T1000 (cell line): ENCODE measurements at places on chromosomes 1 and 21.

DNA sequence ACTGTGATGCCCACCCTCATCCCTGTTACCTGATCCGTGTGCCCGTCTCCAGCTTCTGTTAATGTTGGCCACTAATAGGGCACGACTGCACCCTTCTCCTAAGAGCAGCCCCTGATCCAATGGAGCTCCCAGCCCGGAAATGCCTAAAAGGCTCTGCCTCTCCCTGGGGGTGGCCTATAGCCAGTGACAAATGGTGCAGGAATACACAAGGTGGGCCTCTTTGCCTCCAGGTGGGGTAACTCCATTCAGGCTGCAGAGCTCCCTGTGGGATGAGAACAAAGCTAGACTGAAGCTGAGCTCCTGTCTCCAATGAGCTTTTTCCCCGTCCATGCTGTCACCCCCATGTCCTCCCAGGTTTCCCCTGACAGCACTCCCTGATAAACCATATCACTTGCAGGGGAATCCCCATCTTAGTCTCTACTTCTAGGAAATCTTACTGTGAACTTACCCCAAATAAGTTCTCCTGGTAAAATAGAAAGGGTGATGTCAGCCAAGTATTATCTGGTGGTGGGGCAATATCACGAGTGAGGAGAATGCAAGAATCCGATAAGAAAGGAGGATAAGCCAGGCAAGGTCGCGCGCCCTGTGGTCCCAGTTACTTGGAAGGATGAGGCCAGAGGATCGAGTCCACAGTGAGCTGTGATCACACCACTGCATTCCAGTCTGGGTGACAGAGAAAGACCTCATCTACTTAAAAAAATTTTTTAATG, 18.6 kb downstream of the S100A7A start:
- DNase-seq = no peak

DNA sequence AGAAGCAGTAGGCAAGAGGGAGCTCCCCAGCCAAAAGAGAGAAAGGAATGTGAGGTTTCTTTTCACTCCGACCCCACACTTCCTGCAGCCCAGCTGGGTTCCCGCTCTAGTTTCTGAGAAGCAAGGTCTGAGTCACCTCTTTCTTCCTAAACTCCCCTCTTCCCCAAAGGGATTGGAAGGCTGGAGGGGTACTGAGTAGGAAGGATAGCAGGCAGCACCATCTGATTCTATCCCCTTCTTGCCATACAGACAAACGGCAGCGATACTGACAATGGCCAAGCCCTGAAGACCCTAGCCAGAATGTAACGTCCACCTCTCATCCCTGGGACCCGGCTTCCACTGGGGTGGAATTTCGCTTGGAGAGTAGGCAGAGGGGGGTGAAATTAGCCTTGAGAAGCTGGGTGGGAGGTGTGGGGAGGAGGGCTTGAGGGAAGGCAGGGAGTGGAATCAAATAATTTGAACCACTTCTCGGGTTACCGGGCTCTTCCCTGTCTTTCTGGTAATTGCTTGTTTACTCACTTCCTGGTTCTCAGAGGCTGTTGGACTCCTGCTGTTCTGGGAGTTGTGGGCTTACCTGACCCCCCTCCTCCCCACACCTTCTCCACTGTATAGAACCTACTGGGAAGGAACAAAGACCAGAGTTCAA, 13.2 kb downstream of the IER5 start:
- no peak for DNase-seq

GRCh38 chr1:206654828-206655227, 19.5 kb downstream of the DYRK3 start:
- DNase-seq = no peak

DNA sequence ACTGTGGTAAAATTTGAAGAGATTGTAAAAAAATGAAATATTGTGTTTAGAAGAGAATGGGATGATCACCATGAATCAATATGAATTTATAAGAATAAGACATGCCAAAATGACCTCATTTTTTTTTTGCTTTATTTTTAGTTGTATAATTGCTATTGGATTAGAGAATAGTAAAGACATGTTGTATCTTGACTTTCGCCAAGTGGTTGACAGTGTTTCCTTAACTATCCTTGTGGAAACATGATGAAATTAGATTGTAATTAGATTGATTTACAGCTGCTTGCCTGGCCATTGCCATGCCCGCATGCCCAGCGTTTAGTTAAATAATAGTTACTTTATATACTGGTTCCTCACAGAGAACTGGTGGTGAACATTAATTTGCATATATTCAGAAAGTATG, 154.9 kb downstream of the MAGI3 start:
- DNase-seq = no peak

- DNase-seq = no peak
Measured at GRCh38 chr1:14919289-14919688, 234.3 kb upstream of the TMEM51 start.

DNA sequence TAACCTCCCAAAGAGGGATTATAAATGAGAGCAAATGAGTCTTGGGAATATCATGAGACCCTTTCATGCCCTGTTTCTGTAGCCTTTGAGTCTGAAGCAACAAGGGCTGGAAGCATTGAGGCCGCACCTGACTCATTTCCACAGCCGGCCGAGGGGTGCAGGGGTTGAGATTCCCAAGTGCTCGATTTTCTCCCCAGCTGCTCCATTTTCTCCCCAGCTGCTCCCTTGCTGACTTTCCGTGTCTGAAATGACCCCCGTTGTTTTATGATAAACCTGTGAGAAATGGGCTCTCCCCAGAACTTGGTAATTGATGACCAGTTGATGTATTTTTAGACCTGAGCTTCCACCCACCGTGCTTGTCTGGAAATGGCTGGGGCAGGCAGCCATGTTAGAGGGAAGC, 22.9 kb downstream of the SIM2 start:
- no peak for DNase-seq

DNA sequence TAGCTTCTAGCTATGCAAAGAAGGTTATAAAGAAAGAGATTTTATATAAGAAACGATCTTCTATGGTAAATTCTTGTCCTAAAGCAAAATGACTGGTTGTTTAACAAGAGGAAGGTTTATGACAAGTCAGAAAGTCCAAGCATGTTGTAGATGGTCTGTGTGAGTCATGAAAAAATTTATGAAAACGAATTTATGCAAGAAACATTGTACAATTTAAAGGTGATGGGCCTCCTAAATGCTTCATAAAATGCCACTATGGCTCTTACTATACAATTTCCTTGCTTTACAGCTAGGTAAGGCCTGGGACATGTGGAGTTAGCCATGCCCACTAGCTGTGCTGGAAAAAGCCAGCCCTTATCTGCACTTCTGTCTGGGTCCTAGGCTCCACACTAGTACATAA, 125.4 kb downstream of the PTGER3 start:
- no peak for DNase-seq

- no peak for DNase-seq
Measured at GRCh38 chr1:235549351-235550139, 45.3 kb upstream of the B3GALNT2 start.

GRCh38 chr1:236338096-236338495, 56.0 kb upstream of the EDARADD start:
- DNase-seq = no peak

GRCh38 chr1:179366093-179366800, 476 bp downstream of the AXDND1 start:
- no peak for DNase-seq

GRCh38 chr1:156750191-156750672, 1.2 kb downstream of the HDGF start:
- DNase-seq = no peak

GRCh38 chr1:163300568-163300967, 21.2 kb upstream of the NUF2 start:
- no peak for DNase-seq

DNA sequence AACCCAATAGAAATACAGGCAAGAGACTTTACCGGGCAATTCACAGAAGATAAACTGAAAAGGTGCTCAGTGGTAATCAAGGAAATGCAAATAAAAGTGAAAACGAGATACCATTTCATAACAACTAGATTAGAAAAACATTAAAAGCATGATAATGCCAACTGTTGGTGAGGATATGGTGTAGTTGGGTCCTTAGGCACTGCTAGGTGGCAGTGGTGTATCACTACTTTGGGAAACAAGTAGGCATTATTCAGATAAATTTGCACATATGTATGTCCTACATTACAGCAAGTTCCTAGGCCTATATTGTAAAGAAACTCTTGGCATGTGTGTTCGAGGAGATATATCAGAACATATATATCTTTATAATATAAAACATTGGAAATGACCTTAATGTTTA, 31.0 kb downstream of the AZIN2 start:
- no peak for DNase-seq

- no peak for DNase-seq
Measured at GRCh38 chr1:30378991-30379581, 344.3 kb downstream of the MATN1 start.

- DNase-seq = no peak
Measured at GRCh38 chr1:183622013-183622412, 13.6 kb downstream of the ARPC5 start.

- DNase-seq = no peak
Measured at GRCh38 chr1:33036051-33036525, 595 bp downstream of the AK2 start.
